ENCODE measurements at places on chromosomes 7 and 10.
A peak's percentile ranks its signal among the peaks of the same experiment; 100 is the strongest.

GRCh38 chr10:49254556-49255318 lies 44.2 kb upstream of the C10orf71 start:
- DNase-seq, result no peak

GRCh38 chr7:19296617-19297016 lies 151.4 kb upstream of the FERD3L start:
- DNase-seq, result no peak

- peak; percentile 91 for DNase-seq
Measured at GRCh38 chr7:5396542-5396941, 27.1 kb downstream of the TNRC18 start.

GRCh38 chr7:157513162-157513621 lies 176.4 kb downstream of the DNAJB6 start:
- DNase-seq, result no peak

DNA sequence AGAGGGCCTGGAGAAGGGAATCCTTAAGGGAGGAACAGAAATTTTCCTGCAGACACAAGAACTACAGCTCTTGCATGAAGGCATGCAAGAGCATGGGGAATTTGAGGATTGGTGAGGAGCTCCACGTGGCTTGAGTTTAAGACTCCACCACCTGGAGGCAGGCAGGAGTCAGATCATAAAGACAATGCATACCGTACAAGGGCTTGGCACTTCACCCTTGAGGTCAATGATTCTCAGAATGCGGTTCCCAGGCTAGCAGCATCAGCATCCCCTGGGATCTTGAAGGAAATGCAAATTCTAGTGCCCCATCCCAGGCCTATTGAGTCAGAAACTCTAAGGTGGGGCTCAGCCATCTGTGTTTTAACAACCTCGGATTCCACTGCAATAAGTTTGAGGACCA lies 143.8 kb downstream of the C7orf25 start:
- DNase-seq, result no peak

- no peak for DNase-seq
Measured at GRCh38 chr10:77195101-77195500, 442.5 kb downstream of the KCNMA1 start.

- no peak for DNase-seq
Measured at GRCh38 chr10:13971601-13972475, 358.9 kb downstream of the FRMD4A start.

GRCh38 chr10:96252730-96253129 lies 18.6 kb downstream of the BLNK start:
- no peak for DNase-seq

- peak; percentile 55 for DNase-seq
Measured at GRCh38 chr10:86366033-86366901, at the start of gene GRID1. GRID1 (minus strand) TSS chr10:86366795.
